Muscle of leg (tissue), 16 donors: ENCODE measurements at places on chromosomes 12 and 14.

DNA sequence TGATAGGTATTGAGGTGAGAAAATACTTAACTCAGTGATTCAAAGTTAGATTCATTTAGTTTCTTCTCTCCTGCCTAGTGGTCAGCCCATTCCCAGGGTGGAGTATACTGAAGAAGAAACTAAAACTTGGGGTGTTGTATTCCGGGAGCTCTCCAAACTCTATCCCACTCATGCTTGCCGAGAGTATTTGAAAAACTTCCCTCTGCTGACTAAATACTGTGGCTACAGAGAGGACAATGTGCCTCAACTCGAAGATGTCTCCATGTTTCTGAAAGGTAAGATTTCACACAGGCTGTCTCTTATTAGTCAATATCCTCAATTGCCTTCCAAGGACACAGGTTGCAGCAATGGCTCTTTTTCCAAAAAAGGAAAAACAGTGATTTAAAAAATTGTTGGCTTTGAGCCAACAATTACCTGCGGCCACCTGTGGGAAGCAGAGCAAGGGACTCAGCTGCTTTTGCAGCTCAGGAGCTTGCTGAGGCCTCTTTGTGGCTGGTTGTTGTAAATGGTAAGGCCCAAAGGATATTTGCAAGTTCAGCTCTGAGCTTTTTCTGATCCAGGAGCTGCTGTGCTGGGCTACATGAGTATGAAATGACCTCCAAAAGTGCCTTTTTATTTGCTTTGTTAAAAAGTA, 33.9 kb downstream of the TPH2 start:
- no peak for DNase-seq

- no peak for DNase-seq
These were observed 291.9 kb downstream of the SOX5 start for GRCh38 chr12:23657598-23657997.

GRCh38 chr14:100470523-100470897, 116.7 kb downstream of the BEGAIN start:
- no peak for DNase-seq

GRCh38 chr14:81991998-81992397, 458.3 kb upstream of the SEL1L start:
- no peak for DNase-seq

DNA sequence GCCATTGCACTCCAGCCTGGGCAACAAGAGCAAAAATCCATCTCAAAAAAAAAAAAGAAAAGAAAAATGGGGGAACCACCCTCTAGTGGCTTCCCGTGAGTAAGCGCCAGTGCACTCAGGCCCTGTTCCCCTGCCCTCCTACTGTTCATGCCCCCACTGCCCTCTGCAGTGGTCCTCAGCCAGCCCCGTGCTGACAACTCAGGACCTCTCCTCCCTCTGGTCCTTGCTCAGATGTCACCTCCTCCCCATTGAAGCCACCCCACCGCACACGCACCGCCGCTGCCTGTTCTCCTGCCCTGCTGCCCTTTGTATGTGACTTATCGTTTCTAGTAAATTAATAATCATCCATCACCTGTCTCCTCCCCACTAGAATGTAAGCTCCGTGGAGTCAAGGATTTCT, 58.8 kb upstream of the DYNC1H1 start:
- no peak for DNase-seq

- DNase-seq = no peak
These were observed 343.4 kb upstream of the PRICKLE1 start for GRCh38 chr12:42932936-42933335.

DNA sequence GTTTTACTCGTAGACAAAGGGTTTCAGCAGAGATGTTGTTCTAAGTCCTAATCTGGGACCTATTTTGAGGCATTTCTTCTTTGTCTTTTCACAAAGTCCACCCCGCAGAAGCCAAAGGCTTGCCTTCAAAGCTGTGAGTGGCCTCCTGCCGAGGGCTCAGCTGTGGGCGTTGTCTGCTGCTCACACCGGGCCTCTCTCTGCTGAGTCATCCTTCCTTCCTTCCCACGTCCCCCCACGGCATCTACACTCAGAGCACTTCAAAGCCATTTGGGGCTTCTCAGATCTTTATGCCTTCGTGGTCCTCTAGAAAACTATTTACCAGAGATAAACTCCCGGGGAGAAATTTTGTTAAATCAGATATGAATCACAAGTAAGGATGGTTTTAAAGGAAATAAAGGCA, 115.9 kb upstream of the TMPO start:
- no peak for DNase-seq

DNA sequence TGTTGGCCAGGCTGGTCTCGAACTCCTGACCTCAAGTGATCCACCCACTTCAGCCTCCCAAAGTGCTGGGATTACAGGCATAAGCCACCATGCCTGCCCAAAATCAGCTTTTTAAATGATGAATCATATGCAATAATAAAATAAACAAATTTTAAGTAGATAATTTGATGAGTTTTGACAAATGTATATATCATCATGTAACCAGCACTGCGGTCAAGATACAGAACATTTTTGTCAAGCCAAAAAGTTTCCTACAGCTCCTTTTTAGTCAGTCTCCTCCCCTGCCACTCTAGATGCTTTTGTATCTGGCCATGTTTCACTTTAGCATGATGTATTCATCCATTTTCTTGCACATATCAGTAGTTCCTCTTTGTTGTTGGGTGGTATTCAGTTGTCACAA, 17.2 kb downstream of the FRMD6 start:
- DNase-seq = no peak

DNA sequence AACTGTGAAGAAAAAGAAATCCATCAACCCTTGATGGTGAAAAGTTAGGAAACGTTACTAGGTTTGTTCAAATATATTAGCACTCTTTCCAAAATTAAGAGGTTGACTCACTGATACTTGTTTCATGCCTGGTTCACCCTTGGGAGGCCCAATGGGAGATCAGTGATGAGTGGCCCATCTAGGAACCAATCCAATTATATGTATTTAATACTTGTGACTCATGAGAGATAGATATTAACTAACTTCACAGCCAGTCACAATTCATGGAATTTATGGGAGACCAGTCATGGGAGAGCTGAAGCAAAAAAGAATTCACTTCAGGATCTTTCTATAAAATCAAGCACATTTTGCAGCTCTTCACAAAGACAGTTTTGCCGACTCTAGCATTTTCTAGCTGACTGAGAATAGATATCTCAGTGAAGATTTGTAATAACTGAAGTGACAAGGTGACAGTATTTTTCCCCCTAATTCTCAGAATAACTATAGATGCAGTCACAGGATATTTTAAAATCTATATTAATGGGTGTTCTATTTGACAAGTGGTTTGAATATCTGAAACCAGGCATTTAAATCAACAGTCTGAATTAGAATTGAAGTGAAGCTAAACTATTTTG, 230.2 kb downstream of the EPS8 start:
- no peak for DNase-seq

GRCh38 chr12:89390802-89391673, 38.7 kb upstream of the DUSP6 start:
- DNase-seq = no peak

DNA sequence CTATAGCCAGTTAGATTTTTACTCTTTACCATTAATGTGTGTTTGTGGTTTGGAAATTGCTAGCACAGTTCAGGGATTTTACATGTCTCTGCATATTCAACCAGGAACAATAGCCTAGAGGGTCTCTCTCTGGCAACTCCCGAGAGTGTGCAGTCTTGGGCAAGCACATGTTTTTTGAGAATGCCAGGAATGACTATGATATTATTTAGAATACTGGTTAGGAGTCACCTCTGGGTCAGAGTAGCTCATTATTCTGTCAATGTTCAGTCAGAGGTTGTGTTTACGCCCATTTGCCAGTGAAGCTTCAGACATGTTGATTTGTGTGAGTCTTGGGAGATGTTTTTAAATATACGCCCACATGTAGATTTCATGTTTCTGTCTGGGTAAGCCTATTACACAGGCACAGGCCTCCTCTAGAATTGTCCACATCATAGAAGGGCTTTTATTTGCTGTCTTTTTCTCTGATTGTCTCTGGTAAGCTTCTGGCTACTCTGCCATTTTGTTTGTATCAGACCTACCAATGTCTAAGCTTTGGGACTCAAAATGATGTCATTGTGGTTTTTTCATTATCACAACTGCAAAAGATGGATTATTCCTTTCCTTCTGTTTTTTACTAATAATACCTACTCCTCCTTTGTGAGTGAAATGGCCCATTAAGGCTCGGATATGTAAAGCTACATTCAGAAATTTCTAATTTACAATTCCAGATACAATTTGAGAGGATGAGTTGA, 203.1 kb upstream of the PPFIA2 start:
- DNase-seq = no peak

- DNase-seq = peak; percentile 92
These were observed 71.2 kb downstream of the GALNT4 start for GRCh38 chr12:89453121-89453978.

GRCh38 chr12:31860401-31860800, 98.8 kb upstream of the RESF1 start:
- no peak for DNase-seq

DNA sequence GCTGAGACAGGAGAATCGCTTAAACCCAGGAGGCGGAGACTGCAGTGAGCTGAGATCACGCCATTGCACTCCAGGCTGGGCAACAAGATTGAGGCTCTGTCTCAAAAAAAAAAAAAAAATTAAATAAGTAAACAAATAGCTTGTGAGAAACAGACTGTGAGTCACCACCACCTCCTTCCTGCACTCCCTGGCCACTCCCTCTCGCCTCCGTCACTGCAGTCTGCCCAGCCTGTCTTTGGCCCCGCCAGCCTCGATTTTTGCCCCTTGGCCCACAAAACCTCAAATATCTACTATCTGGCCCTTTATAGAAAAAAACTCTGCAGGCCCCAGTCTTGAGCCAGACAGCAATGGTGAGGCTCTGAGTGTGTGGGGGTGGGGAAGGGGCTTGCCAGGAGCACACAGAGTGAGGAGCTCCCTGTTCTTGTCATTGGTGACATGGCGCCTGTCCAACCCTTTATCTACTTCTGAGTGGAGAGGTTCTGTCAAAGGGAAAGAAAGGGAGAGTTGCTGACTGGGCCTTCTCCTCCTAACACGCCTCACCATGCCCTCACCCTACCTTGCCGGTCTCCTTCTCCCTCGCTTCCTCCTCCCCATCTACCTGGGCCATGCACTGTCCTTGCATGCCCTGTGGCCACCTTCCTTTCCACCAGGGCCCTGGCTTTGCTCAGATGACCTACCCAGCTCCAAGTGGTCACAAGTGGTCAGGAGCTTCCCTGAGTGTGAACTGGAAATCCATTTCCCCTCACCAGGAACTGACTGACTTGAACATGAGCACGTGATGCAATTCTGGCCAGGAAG, 22.1 kb downstream of the LGMN start:
- DNase-seq = no peak

DNA sequence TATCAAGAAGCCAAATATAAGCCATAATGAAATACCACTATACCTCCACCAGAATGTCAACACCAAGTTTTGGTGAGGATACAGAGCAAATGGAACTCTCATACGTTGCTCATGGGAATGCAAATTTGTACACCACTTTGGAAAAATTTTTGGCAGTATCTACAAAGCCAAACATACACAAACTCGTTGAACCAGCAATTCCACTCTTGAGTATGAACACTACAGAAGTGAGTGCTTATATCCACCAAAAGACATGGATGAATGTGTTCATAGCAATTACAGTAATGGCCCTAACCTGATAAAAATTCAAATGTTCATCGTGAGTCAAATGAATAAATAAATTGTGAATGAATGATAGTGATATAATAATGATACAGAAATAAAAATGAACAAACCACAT, 24.8 kb downstream of the C12orf71 start:
- no peak for DNase-seq
